ENCODE measurements at places on chromosomes 13 and 19.
A peak's percentile ranks its signal among the peaks of the same experiment; 100 is the strongest.

- DNase-seq: no peak
Measured at GRCh38 chr13:25253702-25254101, 33.6 kb downstream of the MTMR6 start.

- DNase-seq: no peak
Measured at GRCh38 chr13:58619396-58620113, 988.0 kb downstream of the PCDH17 start.

DNA sequence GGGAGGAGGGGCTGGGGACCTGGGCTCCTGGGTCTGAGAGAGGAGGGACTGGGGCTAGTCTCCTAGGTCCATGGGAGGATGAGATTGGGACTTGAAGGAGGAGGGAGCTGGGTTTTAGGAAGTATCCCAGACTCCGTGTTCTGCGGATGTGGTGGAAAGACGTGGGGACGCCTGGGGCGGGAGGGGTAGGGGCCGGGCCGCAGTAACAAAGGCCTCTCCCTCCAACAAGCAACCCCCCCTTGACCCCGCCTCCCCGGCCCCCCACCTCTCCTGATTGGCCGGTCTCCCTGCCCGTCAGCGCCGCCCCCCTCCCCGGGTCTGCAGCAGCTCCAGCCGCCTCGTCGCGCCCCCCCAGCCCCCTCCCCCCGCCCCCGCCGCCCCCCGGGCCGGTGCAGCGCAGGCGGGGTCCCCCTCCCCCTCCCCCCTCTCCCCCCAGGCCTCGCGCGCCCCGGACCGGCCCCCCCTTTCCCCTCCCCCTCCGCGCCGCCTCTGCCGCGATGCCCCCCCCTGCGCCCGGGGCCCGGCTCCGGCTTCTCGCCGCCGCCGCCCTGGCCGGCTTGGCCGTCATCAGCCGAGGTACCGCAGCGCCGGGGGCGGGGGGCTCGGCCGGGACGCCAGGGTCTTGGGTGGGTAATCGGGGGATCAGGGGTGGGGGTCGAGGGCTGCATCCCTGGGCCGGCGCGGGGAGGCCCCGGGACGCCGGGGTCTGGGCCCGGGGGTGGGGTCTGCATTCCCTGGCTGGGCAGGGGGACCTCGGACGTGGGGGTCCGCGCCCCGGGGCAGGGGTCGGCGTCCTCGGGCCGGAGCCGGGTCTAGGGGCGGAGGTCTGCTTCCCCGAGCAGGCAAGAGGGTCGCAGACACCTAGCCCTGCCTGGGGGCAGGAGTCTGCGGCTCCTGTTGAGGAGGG, at the start of gene IGLON5:
IGLON5 (plus strand) TSS at position 294 of the 907 bp plus-strand sequence; CDS start at position 498, 204 bp downstream.
- DNase-seq: no peak

DNA sequence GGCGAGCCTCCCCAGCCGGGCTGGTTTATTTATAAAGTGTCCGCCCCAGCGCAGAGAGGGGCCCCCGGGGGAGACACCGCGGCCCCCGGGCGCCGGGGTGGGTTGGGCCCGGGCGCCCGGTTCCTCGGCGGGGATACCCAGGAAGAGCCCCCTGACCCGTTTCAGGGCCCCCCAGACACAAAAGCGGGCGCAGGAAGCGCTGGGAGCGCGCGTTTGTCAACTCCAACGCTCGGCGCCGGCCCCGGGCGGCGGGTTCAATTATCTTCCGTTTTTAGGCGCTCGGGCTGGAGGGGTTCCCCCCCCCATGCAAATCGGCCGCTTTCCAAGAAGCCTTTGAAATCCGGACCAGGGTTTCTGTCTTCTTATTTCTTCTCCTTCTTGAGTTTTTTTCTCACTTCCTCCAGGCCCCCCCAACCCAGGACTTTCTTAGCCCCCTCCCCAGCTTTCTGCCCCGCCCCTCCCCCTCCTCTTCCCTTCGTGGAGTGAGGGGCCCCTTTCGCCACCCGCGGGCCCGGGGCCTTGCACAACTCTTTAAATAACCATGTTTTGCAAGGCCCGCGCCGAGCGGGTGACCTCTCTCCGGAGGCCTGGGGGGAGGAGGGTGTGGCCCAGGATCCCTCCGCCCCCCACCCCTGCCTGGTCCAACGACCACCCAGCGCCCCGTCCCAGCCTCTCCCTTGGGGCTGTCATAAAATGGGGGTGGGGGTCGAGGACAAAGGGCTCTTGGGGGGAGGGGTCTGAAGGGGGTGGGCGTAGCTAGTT, 935 bp downstream of the ARID3A start:
- peak; percentile 72 for DNase-seq

DNA sequence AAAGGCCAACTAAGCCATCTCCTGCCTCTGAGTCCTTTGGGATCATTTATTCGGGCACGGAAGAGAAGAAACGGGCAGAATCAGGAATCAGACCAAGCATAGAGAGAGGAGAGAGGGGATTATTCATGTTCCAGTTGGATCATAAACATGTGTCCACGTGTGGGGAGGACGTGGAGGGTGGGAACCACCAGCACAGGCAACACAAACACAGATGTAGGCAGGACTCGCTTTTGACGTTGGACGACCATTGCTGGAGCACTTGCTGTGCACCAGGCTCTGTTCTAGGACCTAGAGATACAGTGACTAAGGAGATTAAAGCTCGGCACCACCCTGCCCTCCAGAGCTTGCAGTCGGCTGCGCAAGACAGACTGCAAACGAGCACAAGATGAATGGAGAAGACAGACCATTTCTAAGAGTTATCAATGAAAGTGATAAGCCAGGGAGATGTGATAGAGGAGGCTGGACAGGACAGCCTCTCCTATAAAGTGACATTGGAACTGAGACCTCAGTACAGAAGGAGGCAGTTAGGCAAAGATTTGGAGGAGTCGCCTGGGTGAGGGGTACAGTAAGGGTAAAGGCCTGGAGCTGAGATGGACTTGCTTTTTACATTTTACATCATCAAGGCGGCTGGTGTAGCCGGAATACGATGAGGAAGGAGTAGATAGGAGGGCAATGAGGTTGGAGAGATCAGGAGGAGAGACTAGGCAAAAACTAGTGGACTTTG, 716 bp downstream of the SH2D3A start:
- DNase-seq: no peak

DNA sequence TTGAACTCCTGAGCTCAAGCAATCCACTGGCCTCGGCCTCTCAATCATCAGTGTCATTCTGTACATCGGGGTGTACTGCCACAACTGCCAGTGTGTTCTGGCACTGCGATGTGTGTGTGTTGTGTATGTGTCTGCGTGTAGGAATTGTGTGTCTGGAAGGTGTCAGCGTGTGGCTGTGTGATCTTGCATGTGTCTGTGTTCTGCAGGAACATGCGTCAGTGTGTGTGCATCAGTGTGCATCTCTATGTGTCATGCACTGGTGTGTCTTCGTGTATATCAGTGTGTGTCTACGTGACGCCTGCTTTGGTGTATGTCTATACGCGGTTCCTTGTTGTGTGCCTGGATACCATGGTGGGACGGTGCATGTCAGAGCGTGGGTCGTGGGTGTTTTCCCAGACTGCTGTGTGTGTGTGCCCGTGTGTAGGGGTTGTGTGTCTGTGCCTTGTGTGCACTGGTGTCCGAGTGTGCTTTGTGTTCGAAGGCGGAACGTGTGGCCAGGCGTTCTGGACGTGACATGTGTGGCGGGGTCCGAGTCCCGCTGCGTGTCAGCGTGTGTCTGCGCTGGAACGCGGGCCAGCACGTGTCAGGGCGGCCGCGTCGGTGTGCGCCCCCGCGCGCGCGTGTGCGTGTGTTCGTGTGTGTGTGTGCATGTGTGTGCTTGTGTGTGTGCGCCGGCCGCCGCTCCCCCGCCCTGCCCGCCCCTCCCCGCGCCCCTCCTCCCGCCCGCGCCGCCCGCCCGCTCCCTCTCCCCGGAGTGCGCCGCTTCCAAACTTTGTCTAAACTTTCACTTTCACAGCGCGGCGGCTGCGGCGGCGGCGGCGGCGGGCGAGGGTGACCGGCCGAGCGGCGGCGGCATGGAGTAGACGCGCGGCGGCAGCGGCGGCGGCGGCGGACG, at the start of gene NFIX:
NFIX (plus strand) TSS at position 775 of the 895 bp plus-strand sequence. CDS start 363 bp downstream, outside the sequence.
- peak; percentile 67 for DNase-seq

DNA sequence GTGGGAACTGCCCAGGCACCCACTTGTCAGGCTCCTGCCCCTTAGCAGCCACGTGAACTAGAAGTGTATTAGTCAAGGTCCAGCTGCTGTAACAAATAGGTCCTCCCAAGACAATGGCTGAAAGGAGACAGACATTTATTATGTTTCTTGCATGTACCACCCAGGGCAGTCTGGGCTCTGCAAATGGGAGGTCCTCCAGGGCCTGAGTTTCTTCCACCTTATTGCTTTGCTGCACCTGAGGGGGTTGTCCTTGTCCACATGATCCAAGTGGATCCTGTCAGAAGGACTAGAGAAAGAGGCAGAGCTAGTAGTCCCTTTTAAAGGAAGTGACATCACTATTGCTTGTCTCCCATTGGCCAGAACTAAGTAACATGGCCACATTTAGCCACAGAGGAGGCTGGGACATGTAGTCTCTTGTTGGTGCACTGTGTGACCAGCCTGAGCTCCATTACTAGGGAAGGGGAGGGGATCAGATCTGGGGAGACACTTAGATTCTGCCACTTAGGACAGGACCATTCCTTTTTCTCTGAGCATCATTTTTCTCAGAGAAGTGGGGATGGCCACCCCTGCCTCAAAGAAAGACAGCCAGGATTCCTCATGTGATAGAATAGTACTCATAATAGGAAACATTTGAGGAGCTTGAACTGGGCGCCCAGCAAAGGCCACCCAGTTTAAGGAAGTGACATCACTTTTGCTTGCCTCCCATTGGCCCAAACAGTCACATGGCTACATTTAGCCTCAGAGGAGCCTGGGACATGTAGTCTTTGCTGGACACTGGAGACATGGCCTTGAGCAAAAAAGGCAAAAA, 15.1 kb downstream of the CC2D1A start:
- DNase-seq: no peak

Data from left colon (tissue), 2 donors.